Activated CD4-positive, CD25-positive, alpha-beta regulatory T cell treated with anti-CD3 and anti-CD28 coated beads, Interleukin-2, amount 50 U/mL, for 72 hours (primary cell): ENCODE measurements at places on chromosomes 16 and 17.

- DNase-seq: no peak
Observed at GRCh38 chr17:82698974-82699442, 510 bp upstream of the RAB40B start.

GRCh38 chr16:6374821-6375220, 957.8 kb upstream of the RBFOX1 start:
- DNase-seq: no peak

- no peak for DNase-seq
Observed at GRCh38 chr17:83007504-83008185, 71.8 kb upstream of the METRNL start.

GRCh38 chr17:82648742-82649331, 593 bp upstream of the WDR45B start:
- peak; percentile 62 for DNase-seq

- DNase-seq: no peak
Observed at GRCh38 chr16:379183-379960, 2.4 kb downstream of the PGAP6 start.

- peak; percentile 99 for DNase-seq
Observed at GRCh38 chr16:70800781-70801480, at the start of gene VAC14. VAC14 (minus strand) TSS chr16:70801158; CDS start chr16:70800900, 258 bp downstream.
